ENCODE measurements at places on chromosomes 4 and X.

DNA sequence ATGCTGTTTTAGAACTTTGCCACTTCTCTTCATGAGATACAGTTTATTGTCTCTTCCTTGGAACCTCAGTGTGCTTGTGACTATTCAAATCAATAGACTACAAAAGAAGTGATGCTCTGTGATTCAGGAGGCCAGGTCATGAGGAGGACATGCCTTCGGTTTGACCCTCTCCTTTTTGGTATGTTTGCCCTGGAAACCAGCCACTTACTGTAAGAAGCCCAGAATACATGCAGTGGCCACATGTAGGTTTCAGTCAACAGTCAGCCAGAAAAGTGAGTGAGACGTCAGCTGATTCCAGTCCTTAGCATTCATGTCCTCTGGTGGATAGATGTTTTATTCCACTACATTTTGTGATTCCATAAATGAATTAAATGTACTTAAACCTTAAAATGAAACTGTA lies 328.7 kb downstream of the PCDH18 start:
- DNase-seq: no peak

DNA sequence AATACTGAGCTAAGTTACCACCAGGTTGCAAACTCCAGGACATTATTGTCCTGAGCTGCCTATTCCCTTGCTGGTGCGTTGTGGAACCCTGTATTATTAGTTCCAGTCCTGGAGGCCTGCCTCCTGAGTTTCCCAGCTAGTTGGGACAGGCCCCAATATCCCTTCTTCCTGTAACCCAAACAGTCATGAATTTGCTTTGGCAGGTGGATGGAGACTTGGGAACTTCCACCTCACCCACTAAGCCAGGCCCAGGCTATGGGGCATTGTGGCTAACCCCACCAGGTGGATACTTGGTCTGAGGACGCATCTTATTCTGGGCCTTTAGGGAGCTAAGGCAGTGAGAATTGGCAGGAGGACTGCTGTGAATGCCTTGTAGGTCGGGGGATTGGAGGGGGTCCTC lies 5.0 kb downstream of the RBM3 start:
- no peak for DNase-seq

GRCh38 chrX:67693928-67694327 lies 150.1 kb downstream of the AR start:
- no peak for DNase-seq

GRCh38 chrX:41607264-41607832 lies 81.4 kb upstream of the GPR34 start:
- DNase-seq: no peak

GRCh38 chrX:41596596-41596995 lies 92.2 kb upstream of the GPR34 start:
- DNase-seq: no peak

DNA sequence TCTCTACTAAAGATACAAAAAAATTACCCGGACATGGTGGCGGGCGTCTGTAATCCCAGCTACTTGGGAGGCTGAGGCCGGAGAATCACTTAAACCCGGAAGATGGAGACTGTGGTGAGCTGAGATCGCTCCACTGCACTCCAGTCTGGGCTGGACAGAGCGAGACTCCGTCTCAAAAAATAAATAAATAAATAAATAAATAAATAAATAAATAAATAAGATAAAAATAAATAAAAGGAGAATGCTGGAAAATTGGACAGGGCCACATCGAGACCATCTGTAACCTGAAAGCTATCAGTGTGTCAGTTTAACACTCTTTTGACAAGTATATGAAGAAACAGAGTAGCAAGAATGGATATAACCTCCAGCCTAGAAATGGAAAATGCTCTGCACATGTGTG lies 15.7 kb upstream of the FAT1 start:
- no peak for DNase-seq

GRCh38 chrX:79366873-79367749 lies at the start of gene ITM2A:
TSS of gene ITM2A (minus strand) at chrX:79367334. CDS start at chrX:79367215, 119 bp downstream.
- peak; percentile 57 for DNase-seq

- DNase-seq: no peak
Observed at GRCh38 chr4:8722556-8722955, 130.0 kb downstream of the CPZ start.

Data from stimulated activated CD4-positive, alpha-beta T cell treated with anti-CD3 and anti-CD28 coated beads, Interleukin-1b, Interleukin-23, amount 100 ng/mL, for 48 hours (primary cell).